NCI-H82 (cell line): ENCODE measurements at places on chromosomes 1 and 21.
A peak's percentile ranks its signal among the peaks of the same experiment; 100 is the strongest.

- DNase-seq = no peak
These were observed 40.8 kb downstream of the WNT2B start for GRCh38 chr1:112549590-112549989.

GRCh38 chr1:242554577-242554976 is 30.1 kb upstream of the PLD5 start:
- no peak for DNase-seq

DNA sequence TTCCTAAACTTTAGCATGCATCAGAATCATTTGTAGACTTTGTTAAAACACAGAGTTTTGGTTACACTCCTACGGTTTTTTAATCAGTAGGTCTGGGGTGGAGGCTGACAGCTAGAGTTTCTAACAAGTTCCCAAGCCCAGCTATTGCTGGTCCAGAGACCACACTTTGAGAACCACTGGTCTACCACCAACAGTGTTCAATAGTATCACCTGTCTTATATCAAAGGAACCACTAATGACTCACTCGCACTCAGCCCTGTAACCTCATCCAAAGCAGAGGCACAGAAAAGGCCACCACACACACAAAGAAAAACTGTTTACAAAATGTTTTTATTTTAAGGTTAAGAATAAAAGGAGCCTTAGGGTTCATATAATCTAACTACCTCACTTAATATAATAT is 68.7 kb downstream of the HIVEP3 start:
- DNase-seq = no peak

- DNase-seq = no peak
These were observed 51.2 kb upstream of the TIAM1 start for GRCh38 chr21:31395268-31395667.

DNA sequence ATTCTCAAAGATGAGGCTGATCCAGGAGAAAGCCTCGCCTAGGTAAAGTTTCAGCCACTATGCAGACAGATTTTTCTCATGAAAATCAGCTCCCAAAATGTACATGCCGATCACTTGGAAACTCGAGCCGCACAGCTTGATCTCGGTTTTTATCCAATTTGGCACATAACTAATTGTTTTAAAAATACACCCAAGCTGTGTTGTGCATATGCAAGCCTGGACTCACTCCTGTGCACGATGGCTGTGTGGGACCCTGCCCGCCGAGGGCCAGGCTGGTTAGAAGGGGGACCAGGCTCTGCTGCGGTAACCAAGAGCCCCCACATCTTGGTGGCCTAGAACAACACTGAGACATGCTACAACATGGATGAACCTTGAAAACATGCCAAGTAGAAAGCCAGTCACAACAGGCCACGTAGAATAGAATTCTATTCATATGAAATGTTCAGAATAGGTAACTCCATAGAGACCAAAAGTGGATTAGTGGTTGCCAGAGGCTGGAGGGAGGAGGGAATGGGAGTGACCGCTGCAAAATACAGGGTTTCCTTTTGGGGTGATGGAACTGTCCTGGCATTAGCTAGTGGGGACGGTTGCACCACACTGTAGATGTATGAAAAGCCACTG is 16.1 kb upstream of the LDLRAP1 start:
- DNase-seq = no peak

DNA sequence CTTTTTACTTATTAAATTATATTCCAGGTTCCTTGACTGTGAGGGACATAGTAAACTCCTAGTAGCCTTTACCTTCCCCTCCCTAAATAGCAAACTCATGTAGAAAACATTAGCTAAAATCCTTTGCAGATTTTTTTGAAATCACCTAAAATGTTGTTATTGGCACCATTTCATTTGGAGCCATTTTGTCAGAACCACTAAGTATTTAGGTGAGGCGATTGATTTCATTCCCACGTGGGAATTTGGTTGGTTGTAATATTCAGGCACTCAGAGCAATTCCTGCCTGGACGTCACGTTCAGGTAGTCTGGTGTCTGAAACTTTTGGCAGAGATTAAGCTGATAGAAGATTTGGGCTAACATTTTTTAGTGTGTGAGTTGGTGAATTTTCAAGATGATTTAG is 84.3 kb downstream of the CAMTA1 start:
- DNase-seq = no peak

DNA sequence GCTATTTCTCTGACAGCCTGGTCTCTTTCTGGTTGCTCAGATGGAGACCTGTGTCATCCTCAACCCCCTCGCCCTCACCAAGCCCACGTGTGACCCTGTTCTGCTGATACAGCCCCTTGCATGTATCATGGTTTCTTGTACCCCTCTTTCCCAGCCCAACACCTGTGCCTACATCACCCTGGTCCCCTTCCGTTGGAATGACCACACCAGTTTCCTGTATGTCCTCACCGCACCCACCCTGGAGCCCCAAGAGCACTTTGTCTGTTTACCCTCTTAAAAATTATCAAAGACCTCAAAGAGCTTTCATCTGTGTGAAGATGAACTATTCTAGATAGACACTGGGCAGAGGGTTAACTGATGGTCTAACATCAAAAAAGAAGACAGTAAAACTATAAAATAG is 179.5 kb downstream of the GALNT2 start:
- no peak for DNase-seq

DNA sequence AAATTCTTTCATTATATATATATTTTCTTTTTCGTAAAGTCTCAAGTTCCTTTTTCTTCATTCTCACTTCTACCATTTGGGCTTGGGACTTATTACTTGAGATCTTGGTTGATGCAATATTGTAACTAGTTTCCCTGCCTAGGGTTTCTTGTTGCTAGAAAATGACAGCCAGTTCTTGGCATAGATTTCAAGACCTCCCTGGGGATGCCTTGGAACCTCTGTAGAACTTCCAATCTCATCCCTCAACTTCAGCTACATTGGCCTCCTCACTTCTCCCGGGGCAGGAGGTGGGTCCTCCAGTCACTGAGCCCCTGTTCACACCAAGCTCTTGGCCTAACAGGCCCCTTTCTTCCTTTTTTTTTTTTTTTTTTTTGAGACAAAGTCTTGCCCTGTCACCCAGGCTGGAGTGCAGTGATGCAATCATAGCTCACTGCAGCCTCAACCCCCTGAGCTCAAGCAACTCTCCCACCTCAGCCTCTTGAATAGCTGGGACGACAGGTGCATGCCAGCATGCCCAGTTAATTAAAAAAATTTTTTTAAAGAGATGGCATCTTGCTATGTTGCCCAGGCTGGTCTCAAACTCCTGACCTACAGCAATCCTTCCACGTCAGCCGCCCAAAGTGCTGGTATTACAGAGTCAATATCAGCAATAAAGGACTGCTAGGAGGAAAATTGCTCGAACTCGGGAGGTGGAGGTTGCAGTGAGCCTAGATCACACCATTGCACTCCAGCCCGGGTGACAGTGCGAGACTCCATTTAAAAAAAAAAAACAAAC is 33.1 kb downstream of the MAP3K7CL start:
- no peak for DNase-seq

GRCh38 chr1:182671750-182672486 is 12.5 kb downstream of the RGS8 start:
- DNase-seq = peak; percentile 85

DNA sequence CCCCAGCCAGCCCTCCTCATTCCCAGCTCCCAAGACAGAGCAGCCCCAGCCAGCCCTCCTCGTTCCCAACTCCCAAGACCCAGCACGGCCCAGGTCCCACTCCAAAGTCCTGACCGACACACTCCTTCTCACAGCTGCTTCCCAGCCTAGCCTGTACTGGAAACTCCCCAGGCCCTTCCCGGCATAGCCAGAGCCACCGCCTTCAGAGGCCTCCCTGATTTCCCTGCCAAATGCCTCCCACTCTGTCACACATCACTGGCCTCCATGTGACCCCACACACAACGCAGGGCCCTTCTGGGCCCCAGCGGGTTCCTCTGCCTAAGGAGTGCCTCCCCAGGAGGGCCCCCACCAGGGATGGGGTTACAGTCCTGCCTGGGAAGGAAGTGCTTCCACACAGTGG is 2.8 kb downstream of the UBE2J2 start:
- DNase-seq = no peak
